ENCODE measurements at places on chromosomes 7 and 10.

- no peak for DNase-seq
Observed at GRCh38 chr10:129745186-129745750, 218.8 kb downstream of the EBF3 start.

- peak; percentile 71 for DNase-seq
Observed at GRCh38 chr10:102644646-102645387, 538 bp downstream of the TRIM8 start.

GRCh38 chr7:137578541-137578940, 235.0 kb upstream of the PTN start:
- DNase-seq = no peak

DNA sequence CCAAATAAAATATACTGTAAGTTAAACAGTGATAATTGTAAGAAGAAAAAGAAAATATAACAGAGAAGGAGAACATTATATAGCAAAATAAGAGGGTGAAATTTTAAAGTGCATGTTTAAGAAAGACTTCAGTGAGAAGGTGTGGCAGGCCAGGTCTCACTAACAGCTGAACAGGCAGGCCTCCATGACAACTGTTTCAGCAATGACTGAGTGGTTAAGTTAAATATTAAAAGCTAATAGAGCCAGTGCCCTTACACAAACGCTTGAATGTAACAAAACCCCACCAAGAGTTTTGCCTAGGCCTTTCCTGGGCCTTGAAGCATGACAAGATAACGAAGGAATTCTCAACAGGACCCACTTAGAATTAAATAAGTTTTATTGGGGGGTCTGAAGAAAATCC, 32.6 kb downstream of the CFAP43 start:
- DNase-seq = no peak

DNA sequence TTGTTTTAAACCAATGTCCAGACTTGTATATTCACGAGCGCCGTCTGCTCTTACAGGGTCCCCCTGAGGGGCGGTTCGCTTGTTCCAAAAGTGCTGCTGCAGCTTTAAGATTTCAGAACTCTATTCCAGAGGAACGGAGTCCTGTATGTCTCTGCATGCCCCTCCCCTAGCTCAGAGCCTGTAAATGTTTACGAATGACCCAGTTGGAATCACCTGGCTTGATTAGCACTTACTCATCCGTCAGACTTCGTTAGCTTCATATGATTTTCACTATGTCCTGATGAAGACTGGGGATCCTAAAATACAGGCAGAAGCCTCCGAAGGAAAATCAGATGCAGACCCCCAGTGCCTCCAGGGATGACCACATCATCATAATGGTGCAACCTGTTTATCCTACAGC, 4.5 kb upstream of the CHST15 start:
- no peak for DNase-seq

DNA sequence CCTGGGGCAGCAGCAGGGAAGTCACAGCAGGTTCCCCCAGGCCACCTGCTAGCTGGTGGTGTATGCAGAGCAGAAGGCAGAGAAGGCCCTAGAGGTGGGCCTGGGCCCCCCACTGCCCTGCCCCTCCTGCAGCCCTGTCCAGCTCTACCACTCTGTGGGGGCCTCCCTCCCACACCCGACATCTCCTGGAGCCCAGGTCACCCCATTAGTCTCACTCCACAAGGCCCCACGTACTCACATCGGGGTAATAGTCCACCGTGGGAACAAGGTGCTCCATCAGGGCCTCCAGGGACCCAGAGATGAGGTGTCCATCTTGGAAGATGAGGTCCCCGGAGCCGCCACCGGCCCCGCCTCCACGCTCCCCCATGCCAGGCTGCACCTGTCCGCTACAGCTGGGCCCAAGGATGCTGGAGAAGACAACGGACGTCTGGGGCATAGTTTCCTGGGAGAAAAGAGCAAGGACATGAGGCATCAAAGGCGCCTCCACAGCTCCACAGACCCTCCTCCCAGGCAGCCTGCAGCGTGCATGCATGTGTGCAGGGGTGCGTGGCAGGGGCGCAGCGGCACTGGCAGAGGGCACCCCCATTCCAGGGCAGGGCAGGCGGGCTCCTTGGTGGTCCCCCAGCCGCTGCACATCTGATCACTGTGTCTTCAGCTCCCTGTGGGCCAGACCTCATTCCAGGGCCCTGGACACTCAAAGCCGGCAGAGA, 61.0 kb downstream of the RASGEF1A start:
- no peak for DNase-seq

DNA sequence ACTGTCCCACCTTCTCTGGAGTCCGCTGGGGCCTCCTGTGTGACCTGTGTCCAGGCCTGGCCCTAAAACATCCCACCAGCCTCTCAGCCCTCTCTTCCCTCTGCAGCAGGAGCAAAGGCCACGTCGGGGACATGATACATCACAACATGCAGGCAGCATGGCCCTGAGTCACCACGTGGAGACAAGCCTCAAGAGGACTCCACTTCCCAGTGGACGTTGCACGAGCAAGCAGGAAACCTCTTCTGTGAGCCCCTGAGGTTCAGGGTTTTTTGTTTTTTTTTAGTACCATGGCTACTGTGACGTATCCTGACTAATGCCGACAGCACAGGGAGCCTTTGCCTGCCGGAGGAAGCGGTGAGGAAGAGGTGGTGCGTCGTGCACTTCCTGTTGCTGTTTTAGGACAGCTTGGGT, 165.9 kb downstream of the DNAJB6 start:
- DNase-seq = peak; percentile 72

- DNase-seq = no peak
Observed at GRCh38 chr10:126397156-126397555, 8.9 kb upstream of the ADAM12 start.

GRCh38 chr10:78626471-78626870, 442.3 kb upstream of the ZMIZ1 start:
- no peak for DNase-seq

- no peak for DNase-seq
Observed at GRCh38 chr7:98881561-98882315, 3.4 kb downstream of the TRRAP start.

DNA sequence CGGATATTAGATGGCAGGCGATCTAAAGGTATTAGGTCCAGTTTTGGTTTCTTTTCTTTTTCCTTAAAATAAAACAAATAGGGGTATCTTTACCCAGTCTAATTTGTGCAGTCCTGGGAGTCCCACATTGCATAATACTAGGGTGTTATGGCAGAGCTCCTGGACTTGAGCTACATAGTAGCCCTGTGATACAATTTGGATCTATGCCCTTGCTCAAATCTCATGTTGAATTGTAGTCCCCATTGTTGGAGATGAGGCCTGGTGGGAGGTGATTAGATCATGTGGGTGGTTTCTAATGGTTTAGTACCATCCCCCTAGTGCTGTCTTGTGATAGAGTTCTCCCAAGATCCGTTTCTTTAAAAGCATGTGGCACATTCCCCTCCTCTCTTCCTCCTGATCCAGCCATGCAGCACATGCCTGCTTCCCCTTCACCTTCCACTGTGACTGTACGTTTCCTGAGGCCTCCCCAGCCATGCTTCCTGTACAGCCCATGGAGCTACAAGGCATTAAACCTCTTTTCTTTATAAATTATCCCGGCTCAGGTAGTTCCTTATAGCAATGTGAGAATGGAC, 141.9 kb downstream of the RPS24 start:
- no peak for DNase-seq

- DNase-seq = no peak
Observed at GRCh38 chr10:112653851-112654250, 206.8 kb downstream of the VTI1A start.

- peak; percentile 29 for DNase-seq
Observed at GRCh38 chr7:45080265-45080957, 8.4 kb downstream of the NACAD start.
